ENCODE measurements at places on chromosomes 5 and 9.

- DNase-seq = peak; percentile 20
Measured at GRCh38 chr9:137740312-137740711, 121.5 kb downstream of the EHMT1 start.

- DNase-seq = no peak
Measured at GRCh38 chr9:81566074-81566698, 123.2 kb downstream of the TLE1 start.

DNA sequence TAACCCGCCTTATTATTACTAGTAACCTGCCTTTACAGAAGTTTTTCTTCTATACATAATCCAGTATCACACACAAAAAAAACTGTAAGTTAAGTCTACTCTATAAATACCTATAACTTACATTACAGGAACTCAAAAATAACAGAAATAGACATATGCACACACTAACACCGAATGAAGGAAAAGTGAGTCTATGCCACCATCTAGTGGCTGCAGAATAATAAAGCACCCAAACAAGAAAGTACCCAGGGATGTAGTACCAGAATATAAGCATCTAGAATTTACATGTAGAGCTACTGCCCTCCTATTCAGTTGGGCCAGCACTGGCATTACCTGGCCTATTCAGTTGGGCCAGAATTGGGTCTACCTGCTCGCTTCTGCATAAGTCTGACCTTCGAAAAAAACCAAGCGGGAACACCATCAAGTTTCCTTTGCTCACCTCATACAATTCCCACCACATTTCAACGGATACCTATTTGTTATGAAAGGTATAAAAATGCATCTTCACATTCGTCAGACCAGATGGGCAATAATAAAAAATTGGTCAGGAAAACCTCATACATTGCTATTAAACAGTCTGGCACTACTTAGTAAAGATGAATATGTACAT lies 4.0 kb upstream of the NIPSNAP3A start:
- peak; percentile 14 for DNase-seq

DNA sequence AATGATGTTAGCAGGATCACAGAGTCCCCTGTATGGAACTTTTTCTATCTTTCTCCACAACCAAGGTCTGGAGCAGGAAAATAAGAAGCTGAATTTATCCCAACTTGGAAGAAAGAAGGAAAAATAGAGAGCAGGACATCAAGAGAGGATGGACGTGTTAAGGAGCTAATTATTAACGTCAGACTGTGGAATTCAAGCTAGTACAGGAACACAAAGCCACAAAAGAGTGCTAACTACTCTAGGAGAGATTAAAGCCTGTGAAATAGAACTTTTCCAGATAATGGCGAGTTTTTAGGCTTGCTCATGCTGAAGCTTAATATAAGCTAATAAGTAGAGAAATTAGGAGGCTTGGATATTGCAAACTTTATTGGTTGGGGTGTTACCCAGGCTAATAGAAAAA lies 632 bp upstream of the SPINK13 start:
- no peak for DNase-seq

- no peak for DNase-seq
Measured at GRCh38 chr5:132214491-132214890, 13.2 kb downstream of the P4HA2 start.

Measured in NCI-H146 (cell line).